NCI-H345 (cell line): ENCODE measurements at places on chromosomes 3 and 15.

- no peak for DNase-seq
Measured at GRCh38 chr3:133106169-133106568, 68.0 kb downstream of the TMEM108 start.

DNA sequence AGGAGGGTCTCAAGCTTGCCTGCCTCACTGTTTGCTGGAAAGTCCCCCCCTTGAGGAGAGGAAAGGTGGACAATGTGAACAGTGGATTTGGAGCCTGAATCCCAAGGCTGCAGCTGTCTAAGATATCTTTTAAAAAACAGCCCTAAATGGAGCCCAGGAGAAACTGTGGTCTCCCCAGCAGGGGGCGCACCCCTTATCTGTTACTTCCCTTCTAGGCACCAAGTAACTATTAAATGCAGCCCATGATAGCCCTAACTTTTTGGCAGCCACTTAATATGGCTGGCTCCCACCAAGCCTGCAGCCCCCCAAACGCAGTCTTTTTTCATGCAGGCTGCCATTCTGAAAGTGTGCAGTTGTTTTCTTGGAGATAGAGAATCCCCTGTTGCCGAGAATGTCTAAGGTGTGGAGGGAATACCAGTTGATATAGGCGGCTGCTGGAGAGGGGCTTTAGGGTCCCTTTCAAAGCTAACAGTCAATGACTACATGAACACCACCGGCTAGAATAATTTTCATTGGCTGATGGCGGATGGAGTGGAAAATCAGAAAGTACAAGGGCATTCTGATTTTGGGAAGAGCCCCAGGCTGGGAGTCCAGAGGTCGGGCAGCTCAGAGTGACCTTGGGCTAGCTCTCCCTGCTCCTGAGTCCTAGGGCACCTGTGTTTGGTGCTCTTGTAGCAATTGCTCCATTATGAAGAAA is 1.3 kb downstream of the RHCG start:
- DNase-seq = no peak

GRCh38 chr3:16929311-16929710 is 44.6 kb downstream of the PLCL2 start:
- DNase-seq = no peak

DNA sequence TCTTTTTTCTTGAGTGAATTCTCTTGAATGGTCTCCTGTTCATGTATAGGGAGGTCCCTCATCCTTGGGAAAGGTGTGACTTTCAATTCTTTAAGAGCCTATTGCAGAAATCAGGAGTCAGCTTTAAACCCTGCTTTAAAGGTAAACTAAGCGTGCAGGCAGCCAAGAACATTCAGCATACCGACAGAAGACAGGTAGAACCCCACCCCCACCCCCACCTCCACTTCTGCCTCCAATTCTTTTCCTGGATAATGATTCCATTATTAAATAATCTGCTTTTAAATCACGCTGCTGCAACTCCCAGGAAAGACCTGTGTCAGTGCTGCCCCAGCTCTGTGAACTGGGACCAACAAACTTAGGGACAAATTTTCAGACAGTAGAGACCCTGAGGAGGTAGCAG is 49.3 kb upstream of the SKOR1 start:
- DNase-seq = no peak

DNA sequence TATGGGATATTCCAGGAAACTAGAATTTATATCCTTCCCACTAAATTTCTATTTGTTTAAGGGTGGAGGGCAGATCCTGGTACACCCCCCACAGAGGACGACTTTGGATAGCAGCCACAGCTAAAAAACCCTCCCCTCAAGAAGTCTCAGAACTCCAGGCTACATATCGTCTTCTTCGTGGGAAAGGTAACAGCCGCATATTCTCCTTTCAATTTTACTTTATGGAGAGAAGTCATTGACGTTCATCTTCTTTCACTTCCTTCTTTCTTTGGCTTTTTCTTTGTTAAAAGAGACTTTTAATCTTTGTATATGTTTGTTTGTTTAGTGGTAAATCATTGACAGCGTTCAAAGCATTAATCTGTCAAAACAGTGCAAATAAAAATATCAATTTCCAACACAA is 36.3 kb downstream of the TRIP4 start:
- DNase-seq = no peak

DNA sequence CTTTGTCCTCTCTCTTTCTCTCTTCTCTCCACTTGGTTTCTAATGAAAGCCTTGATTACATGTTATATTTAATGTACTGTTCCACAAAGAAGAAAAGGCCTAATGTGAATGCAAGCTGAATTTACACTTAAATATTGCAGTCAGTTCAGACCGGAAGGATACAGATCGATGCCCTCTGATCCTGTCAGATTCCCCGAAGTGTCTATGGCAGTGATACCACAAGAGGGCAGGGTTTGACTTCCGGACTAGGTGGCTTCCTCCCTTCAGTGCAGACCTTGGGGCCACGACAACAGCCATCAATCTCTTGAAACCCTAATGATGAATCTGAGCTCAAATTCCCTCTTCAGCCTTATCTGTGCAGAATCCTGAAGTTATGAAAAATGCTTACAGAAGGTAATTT is 29.5 kb downstream of the AGTR1 start:
- peak; percentile 59 for DNase-seq

DNA sequence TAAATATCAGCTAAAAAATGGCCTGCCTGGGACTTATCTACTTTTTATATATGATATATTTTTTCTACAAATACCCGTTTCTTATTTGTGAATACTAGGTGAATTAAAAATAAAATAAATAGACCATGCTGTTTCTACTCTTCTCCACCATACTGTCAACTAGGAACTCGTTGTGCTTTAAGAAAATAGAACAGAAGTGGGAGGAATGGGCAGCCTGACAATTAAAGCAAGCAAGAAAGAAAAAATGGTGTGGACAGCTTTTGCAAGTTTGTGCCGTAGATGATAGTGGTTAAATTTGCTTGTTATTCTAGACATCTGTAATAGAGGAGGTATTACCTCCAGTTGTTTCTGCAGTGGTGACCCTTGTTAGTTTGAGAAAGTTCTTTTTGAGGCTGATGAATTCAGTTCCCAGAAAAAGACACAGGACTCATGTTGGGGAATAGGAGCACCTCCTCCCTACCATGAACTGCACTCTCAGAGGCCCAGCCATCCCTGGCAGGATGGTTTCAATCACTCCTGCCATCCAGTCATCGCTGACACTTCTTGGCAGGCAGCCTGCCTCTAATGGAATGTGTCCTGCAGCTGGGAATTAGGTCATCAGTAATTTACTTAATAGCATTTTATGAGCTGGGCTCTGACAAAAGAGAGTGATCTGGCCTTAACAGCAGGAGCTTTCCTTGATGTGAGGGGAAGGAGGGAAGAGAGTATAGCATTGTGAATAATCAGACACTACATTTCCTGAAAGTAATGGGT is 105.0 kb upstream of the GAP43 start:
- no peak for DNase-seq

- no peak for DNase-seq
Measured at GRCh38 chr15:78752492-78753358, 58.5 kb downstream of the ADAMTS7 start.

- no peak for DNase-seq
Measured at GRCh38 chr3:125067225-125067624, 11.4 kb upstream of the HEG1 start.

DNA sequence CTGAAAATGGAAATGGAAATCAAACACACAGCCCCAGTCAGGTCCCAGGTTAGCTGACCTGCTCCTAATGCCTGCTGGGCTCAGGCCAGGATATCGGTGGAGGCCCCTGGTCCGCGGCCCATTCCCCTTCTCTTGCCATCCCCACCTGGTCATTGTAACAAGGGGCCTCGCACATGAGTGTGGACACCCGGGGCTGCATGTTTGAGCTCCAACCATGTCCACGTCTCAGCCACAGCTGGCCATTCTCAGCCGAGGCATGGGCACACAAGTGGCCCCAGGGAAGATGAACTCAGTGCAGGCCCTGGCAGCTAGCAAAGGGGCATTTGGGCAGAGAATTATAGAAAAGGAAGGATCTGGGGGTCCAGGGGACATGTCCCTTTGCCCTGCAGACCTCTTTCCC is 41.7 kb downstream of the FAM174B start:
- no peak for DNase-seq

- DNase-seq = no peak
Measured at GRCh38 chr3:26628915-26629314, 6.3 kb downstream of the LRRC3B start.

GRCh38 chr3:45320986-45321385 is 67.4 kb upstream of the LARS2 start:
- peak; percentile 7 for DNase-seq

- no peak for DNase-seq
Measured at GRCh38 chr3:51988286-51989146, 5.2 kb downstream of the ACY1 start.

GRCh38 chr3:46642971-46643370 is 30.6 kb downstream of the FAM240A start:
- DNase-seq = no peak

DNA sequence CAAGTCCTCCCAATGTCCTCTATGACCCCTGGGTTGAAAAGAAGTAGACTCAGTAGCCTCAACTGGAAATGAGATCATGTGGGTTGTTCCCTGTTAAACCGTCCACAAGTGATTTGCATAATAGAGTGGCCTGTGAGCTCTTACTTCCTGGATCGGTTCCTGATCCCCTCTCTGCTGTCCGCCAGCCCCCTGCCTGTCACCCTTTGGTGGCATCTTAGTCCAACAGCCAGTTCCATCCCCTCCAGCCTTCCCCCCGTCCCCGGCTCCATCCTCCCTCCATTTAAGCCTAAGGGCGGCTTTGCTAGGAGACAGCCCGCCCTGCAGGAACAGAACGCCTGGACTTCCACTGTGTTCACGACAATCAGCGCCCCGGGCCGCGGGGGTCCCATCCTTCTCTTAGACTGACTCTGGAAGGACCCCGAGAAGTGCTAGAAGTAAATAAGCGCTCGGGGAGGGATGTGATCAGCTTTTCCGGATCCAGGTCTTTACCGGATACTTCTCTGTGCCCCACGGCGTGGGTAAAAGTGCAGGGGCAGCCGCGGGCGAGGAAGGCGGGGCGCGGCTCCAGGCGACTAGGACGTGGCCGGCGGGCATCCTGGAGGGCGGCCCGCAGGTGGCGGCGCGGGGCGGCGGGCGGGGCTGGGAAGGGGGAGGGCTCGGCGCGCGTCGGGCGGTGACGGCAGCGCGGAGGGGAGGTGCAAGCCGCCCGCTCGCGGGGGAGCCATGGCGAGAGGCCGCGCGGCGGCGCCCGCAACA is 51.2 kb upstream of the ULK4 start:
- DNase-seq = peak; percentile 64

GRCh38 chr15:31277335-31278060 is 49.1 kb upstream of the KLF13 start:
- no peak for DNase-seq
